ENCODE measurements at places on chromosomes 16 and 17.

GRCh38 chr16:86826941-86827340, 248.6 kb downstream of the FOXL1 start:
- no peak for DNase-seq

- no peak for DNase-seq
Measured at GRCh38 chr16:20675488-20676267, 21.8 kb downstream of the ACSM1 start.

GRCh38 chr16:77043076-77043475, 147.9 kb upstream of the MON1B start:
- no peak for DNase-seq

GRCh38 chr16:79181419-79181818, 419.1 kb downstream of the MAF start:
- DNase-seq: no peak

GRCh38 chr17:44970136-44970741, 2.1 kb upstream of the C1QL1 start:
- DNase-seq: no peak
